ENCODE measurements at places on chromosomes 5 and 9. TPM values are rescaled to one million over a fixed set of nuclear protein-coding genes. Genes with fewer than 3 reads are reported as not detected.

DNA sequence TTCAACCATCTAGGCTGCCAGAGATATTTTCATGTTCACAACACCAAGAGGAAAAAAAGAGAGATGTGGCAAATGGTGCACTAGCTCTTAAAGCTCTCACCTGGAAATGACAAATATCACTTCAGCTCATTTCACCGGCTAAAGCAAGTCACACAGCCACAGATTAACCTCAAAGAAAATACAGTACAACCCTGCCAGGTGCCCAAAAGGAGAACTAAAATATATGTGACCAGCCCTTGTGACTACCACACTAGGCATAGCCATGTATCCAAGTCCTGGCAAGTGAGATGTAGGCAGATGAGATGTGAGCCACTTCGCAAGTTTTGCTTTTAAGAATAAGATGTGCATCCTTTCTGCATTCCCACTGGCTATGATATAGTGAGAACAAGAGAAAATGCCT, 41.4 kb downstream of the AGTPBP1 start:
- no peaks in the 10 kb centered on the region for H3K36me3 ChIP-seq
- H3K27me3 ChIP-seq = no peaks in the 10 kb centered on the region
- no peaks in the 10 kb centered on the region for H3K4me1 ChIP-seq
- DNase-seq = no peak

DNA sequence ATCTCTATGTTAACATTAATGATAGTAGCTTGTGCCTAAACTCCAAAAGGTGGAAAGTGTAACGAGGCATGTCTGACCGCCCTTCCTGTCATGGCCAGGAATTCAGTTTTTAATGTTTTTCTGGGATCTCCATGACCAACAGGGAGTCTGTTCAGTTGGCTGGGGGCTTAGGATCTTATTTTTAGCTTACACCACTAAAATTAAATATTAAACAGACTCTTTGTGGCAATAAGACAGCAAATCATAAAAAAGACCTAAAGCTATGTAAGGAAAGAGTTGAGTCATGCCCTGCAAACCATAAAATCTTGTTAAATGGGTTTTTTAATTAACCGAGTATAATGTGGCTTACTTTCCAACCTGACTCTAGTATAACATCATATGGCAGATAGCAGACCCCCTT, 247.8 kb downstream of the DIRAS2 start:
- H3K27me3 ChIP-seq = no peaks in the 10 kb centered on the region
- H3K4me3 ChIP-seq = no peak overlapping the region
- no peak for DNase-seq
- no peak overlapping the region for H3K27ac ChIP-seq
- H3K36me3 ChIP-seq = no peaks in the 10 kb centered on the region

- no peaks in the 10 kb centered on the region for H3K36me3 ChIP-seq
- no peaks in the 10 kb centered on the region for H3K4me1 ChIP-seq
- no peak for DNase-seq
- H3K27ac ChIP-seq = no peak overlapping the region
- no peak overlapping the region for H3K4me3 ChIP-seq
These were observed 766.1 kb downstream of the IRX1 start for GRCh38 chr5:4361753-4362152.

DNA sequence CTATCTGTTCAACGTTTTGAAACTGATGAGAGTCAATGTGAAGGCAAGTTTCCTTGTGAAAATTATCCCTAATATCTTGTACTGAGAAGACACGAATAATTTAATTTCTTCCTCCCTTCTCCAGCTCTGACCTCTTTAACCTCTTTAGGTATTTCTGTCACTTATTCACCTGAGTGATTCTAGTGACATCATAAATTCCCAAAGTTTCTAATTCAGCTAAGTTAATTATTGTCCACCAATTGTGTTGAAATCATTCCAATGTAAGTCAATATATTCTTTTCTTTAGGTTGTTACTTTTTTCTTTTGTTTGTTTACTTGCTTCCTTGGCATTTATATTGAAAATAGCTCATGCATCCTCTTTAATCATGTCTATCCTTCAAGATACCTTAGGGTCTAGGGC, 143.8 kb downstream of the PAPPA start:
- no peak for DNase-seq
- H3K4me1 ChIP-seq = no peaks in the 10 kb centered on the region
- no peaks in the 10 kb centered on the region for H3K27me3 ChIP-seq
- H3K36me3 ChIP-seq = no peaks in the 10 kb centered on the region

DNA sequence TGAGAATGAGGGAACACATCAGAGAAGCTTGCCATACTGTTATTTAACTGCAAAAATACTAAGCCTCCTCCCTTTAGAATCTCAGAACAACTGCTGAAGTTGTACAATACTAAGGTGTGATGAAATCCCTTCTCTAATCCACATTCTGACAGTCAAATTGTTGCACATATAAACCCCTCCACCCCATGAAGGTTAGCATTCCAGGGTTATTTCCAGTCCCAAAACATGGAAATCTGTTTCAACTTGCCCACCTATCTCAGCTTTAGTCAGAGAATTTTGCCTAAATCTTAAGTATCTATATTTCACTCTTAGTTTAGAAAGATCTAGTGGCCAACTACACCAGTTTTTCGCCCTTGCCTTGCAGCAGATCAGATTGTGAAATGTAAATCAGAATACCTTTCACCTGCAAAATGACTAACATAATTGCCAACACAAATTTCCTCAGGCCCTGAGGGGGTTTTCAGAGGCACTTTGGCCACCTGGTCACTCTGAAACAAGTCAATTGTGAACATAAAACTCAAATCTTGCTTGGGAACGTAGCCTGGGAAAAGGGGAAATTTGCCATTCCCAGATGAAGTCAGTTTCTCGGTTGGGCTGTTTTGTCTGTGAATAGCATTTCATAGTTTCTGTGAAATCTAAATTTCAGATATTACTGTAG, 93.9 kb downstream of the EFNA5 start:
- H3K4me3 ChIP-seq = no peak overlapping the region
- H3K27ac ChIP-seq = no peak overlapping the region
- H3K36me3 ChIP-seq = no peaks in the 10 kb centered on the region
- no peaks in the 10 kb centered on the region for H3K4me1 ChIP-seq

DNA sequence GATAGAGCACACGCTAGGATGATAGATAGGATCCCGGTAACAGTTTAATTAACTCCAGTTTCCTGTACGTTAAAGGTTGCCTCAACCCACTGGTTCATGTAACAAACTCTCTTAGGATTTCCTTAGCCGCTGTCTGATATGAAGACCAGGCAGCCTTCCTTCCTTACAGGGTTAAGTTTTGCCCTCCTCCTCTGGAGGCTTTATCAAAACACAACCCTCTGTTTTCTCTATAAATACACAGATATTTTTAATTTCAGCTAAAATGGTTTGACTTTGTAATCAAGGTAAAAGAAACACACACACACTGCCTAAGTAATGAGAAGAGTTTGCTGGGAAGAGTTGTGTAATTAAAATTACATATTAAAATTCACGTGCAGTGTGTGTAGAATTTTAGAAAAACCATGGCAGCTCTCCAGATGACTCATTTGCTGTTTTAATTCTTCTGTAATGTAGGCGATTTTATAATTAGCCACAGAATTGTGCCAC, 369.8 kb downstream of the CSNK1G3 start:
- H3K36me3 ChIP-seq = no peaks in the 10 kb centered on the region
- H3K4me3 ChIP-seq = no peak overlapping the region
- H3K27me3 ChIP-seq = no peaks in the 10 kb centered on the region
- DNase-seq = no peak

DNA sequence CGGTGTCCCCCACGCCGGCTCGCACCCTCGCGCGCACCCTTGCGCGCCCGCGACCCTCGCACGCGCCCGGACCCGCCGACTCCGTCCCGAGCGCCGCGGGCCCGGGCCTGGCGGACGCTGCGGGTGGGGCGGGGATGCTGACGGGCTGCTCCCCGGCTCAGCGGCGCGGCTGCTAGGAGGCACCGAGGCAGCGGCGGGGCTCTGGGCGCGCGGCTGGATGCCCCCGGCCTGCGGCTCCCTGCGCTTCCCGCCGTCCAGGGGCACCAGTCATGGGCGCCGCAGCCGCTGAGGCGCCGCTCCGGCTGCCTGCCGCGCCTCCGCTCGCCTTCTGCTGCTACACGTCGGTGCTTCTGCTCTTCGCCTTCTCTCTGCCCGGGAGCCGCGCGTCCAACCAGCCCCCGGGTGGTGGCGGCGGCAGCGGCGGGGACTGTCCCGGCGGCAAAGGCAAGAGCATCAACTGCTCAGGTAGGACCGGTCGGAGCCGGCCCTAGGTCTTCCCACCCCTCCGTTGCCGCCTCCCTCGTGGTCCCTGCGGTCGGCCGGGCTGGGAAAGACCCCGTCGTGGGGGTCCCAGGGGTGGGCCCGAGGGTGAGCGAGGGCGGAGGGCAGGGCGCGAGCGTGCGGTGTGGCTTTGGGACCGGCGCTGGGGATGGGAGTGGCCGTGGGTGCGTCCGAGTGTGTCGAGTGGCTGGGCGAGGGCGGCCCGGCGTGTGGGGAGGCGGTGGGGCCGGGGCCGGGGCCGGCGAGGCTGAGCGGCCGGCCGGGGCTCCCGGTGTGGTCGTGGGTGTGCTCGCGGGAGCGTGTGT, 530 bp downstream of the TMEFF1 start:
- H3K27me3 ChIP-seq = no peaks in the 10 kb centered on the region
- H3K4me1 ChIP-seq = peaks cover 17% of the 10 kb centered on the region
- peak overlapping the region; percentile 33 for H3K4me3 ChIP-seq
- no peak for DNase-seq

DNA sequence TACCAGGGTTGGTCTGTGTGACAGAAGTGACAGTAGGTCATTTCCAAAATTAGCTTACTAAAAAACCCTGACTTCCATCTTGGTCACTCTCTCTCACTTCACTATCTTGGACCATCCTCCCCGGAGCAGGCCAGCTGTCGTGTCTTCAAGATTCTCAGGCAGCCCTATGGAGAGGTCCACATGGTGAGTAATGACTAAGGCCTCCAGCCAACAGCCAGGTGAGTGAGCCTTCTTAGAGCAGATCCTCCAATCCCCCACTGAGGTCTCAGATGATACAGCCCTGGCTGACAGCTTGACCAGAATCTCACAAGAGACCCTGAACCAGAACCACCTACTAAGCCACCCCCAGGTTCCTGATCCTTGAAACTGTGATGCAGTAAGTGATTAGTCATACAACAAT, 92.0 kb downstream of the DCP2 start:
- no peaks in the 10 kb centered on the region for H3K27me3 ChIP-seq
- no peak overlapping the region for H3K27ac ChIP-seq
- peaks cover 12% of the 10 kb centered on the region for H3K4me1 ChIP-seq
- DNase-seq = no peak
- no peak overlapping the region for H3K4me3 ChIP-seq
- H3K36me3 ChIP-seq = no peaks in the 10 kb centered on the region

- no peak for DNase-seq
- H3K4me3 ChIP-seq = no peak overlapping the region
- H3K27ac ChIP-seq = no peak overlapping the region
- H3K36me3 ChIP-seq = no peaks in the 10 kb centered on the region
- H3K4me1 ChIP-seq = no peaks in the 10 kb centered on the region
These were observed 346.5 kb upstream of the ADAMTSL1 start for GRCh38 chr9:18127499-18127875.

- H3K27me3 ChIP-seq = no peaks in the 10 kb centered on the region
- H3K36me3 ChIP-seq = no peaks in the 10 kb centered on the region
- no peak overlapping the region for H3K27ac ChIP-seq
- no peak overlapping the region for H3K4me3 ChIP-seq
These were observed 79.4 kb downstream of the AMBP start for GRCh38 chr9:113998525-113999255.

GRCh38 chr9:15743512-15743911, 190.7 kb downstream of the CCDC171 start:
- H3K4me1 ChIP-seq = no peaks in the 10 kb centered on the region
- H3K27me3 ChIP-seq = no peaks in the 10 kb centered on the region
- H3K4me3 ChIP-seq = no peak overlapping the region
- no peaks in the 10 kb centered on the region for H3K36me3 ChIP-seq
- no peak for DNase-seq
- H3K27ac ChIP-seq = no peak overlapping the region

GRCh38 chr5:100595152-100595811, 60.1 kb downstream of the FAM174A start:
- no peak overlapping the region for H3K27ac ChIP-seq
- H3K4me3 ChIP-seq = no peak overlapping the region
- DNase-seq = no peak
- no peaks in the 10 kb centered on the region for H3K36me3 ChIP-seq
- no peaks in the 10 kb centered on the region for H3K4me1 ChIP-seq

GRCh38 chr9:20526500-20527319, 95.6 kb downstream of the MLLT3 start:
- no peak for DNase-seq
- H3K27me3 ChIP-seq = no peaks in the 10 kb centered on the region
- no peaks in the 10 kb centered on the region for H3K36me3 ChIP-seq

DNA sequence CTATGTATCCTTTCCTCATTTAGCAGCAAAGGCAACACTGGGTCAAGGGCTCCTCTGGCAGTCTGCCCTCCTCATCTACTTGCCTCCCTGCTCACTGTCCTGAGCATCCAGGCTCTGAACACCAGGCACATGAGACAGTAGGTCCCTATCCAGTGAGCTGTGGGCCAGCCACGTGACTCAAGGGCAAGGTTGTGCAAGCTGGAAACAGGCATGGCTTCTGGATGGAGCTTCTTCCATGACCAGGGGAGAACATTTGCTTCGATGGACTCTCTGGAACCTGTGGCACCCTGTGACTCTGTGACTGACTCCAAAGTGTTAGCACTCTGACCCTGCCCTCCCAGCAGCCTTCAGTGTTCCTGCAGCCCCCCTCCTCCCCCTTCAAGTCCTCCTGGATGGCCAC, 31.2 kb downstream of the ENHO start:
- H3K4me3 ChIP-seq = no peak overlapping the region
- no peak for DNase-seq
- no peaks in the 10 kb centered on the region for H3K36me3 ChIP-seq
- H3K27ac ChIP-seq = no peak overlapping the region
- no peaks in the 10 kb centered on the region for H3K4me1 ChIP-seq
- H3K27me3 ChIP-seq = no peaks in the 10 kb centered on the region

GRCh38 chr5:149022200-149022599, 40.7 kb downstream of the SH3TC2 start:
- no peaks in the 10 kb centered on the region for H3K27me3 ChIP-seq
- H3K4me1 ChIP-seq = no peaks in the 10 kb centered on the region
- no peak for DNase-seq
- H3K4me3 ChIP-seq = no peak overlapping the region

GNG10 gene
- total RNA-seq = 41.8 TPM

OR1J2 gene
- total RNA-seq = not detected

NR4A3 gene
- 5.7 TPM for total RNA-seq

NIM1K gene
- 2.0 TPM for total RNA-seq

DND1 gene
- total RNA-seq = 1.3 TPM

LECT2 gene
- total RNA-seq = not detected

All from tibial nerve (tissue), 4 donors.